ENCODE measurements at places on chromosomes 5 and 9. TPM values are rescaled to one million over a fixed set of nuclear protein-coding genes. Genes with fewer than 3 reads are reported as not detected.

The CCL21 gene
- total RNA-seq: 7.2 TPM

The PCDHB3 gene
- 6.5 TPM for total RNA-seq

The TMEM174 gene
- not detected for total RNA-seq

The SPATA31E1 gene
- 0.68 TPM for total RNA-seq

The RASEF gene
- total RNA-seq: 125 TPM

The UIMC1 gene
- 29.3 TPM for total RNA-seq

The PALM2AKAP2 gene
- total RNA-seq: 0.27 TPM

The GAS1 gene
- 82.1 TPM for total RNA-seq

DNA sequence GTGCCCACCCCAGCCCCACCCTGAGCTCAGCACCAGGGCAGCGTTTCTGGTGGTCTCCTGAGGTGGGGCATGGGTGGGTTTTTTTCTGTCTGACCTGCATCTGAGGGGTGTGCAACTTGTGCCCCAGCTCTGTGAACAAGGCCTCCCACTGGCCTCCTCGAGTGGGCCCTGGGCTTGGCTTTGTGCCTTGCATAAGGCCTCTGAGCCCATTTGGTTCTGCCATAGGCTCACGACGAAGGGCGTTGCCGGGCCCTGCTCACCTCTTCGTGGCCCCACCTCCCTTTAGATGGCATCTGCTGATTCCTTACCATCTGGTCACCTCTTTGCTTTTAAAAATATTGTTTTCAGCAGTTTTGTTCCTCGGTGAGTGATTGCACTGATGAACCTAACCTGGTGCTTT lies 127.1 kb upstream of the COL5A1 start:
- no peak for DNase-seq

- DNase-seq: no peak
Measured at GRCh38 chr9:137786511-137786920, 91.1 kb upstream of the CACNA1B start.

DNA sequence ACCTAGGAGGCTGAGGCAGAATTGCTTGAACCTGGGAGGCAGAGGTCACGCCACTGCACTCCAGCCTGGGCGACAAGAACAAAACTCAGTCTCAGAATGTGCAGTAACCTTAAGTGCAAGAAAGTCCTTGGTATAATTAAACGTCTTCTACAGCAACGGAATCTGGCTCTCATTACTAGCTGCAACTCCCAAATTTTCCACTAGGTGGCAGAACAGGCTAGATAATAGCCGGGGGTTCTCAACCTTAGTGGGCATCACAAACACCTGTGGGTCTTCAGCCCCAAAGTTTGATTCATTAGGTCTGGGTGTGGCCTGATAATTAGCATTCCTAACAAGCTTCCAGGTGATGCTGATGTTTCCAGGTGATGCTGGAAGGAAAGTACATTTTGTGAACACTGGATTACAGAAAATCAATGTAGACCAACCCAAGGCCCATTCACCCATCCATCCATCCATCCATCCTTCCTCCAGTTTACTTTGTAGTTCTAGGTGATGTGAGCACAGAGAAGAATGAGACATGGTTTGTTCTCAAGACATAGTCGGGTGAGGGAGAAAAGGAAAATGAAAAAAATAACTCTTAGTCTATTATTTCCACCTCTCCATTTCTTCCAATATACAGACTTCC lies 37.3 kb downstream of the FBXW2 start:
- DNase-seq: peak; percentile 69

DNA sequence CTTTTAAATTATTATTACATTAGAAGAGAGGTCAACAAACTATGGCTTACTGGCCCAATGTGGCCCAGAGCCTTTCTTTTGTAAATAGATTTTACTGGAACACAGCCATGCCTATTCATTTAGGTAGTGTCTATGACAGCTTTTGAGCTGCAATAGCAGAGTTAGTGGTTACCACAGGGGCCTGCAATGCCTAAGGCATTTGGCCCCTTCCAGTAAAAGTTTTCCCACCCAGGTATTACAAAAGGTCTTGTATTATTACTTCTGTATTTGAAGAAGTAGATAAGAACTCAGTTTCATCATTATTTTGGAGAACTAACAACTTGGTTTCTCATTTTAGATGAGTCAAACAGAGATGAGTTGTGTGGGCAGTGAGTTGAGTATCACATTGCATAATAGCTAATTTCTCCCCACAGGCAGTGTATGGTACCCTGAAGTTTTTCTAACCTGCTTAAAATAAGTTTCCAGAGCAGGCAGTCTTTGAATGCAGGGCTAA lies 9.5 kb downstream of the MTRR start:
- DNase-seq: no peak

DNA sequence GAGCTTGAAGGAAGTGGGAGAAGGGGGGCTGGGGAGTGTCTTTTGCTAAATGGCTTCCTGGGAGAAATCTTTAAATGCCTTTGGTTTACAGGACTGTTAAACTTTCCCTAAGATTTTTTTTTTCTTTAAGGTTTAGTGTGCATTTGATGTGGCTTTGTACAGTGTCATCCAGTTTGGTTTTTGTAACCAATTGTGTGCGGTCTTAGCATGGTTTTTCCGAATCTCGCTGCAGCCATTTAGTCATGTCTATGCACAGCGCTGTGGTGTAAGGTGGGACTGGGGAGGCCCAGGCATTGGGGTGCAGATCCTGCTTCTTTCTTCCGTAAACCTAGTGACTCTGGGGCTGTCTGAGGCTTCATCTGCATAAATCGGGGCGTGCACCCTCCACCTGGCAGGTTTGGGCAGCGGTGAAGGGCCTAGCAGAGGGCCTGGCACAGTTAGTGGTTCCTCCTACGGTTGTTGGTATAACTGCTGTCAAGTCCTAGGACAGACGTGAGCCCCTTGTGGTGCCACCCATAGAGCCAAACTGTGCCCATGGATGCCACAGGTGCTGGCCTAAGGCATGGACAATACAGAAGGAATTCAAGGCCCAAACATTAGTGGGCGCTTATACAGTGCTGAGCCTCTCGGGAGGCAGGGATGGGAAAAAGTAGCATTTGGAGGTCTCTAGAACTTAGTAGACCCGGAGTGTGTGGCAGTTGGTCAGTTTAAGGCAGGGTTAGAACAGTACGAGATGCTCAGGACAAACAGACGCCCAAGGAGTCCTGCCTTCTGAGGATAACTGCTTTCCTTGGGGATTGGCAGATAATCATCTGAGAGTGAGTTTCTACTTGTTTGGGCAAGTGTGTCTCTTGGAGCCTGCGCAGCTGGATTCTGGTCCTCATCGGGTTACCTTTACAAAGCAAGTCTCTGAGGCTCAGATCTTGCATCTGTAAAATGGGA lies 1.5 kb downstream of the PRRC2B start:
- DNase-seq: peak; percentile 76

GRCh38 chr5:108686676-108687075 lies 61.0 kb upstream of the FER start:
- DNase-seq: no peak

DNA sequence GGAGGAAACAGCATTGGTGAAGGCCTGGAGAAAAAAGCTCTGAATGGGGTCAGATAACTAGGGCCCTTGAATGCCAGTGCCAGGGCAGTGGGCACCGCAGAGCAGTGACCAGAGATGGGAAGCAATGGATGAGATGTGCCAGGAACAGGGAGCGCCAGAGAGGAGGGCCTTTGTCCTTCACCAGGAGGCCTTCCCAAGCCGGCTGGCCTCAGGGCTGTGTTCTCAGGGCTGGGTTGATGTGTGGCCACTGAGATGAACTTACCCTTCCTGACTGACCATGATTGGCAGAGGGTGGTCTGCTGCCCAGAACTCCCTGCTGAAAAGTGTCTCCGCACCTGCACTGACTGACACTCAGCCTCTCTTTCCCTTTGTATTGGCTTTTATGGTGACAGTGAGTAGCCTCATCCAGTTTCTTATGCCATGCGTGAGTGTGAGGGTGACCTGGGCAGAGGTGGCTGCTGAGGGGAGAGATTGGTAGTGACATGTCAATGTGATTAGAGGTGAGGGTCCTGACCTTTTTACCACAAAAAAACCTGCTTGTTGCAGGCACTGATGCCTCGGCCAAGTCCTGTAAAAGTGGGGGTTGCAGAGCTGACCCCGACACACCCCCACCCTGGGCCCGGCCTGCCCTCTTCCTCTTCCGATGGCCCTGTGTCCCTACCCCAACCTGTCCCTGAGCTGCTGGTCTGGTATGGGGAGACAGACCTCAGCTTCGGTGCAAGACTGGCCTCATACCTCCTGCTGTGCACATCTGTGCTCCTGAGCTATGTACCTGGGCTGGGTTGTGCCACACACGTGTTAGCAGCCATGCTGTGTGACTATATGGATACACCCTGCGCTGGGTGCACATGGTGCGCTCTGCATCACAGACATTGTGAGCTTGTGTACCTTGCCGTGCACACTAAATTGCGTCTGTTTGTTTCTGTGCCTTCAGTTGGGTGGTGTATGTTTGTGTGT lies 57.1 kb upstream of the PSD2 start:
- no peak for DNase-seq

GRCh38 chr5:53029608-53030007 lies 40.5 kb downstream of the ITGA2 start:
- no peak for DNase-seq

DNA sequence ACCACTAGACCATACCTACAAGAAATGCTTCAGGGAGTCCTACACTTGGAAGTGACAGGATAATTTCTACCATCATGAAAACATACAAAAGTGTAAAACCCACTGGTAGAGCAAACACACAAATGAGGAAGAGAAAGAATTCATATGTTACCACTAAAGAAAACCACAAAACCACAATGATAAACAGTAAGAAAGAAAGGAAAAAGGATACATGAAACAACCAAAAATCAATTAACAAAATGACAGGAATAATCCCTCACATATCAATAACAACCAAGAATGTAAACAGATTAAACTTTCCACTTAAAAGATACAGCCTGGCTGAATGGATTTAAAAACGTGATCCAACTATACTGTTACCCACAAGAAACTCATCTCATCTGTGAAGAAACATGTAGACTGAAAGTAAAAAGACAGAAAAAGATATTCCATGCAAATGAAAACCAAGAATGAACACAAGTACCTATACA lies 83.4 kb downstream of the LPAR1 start:
- no peak for DNase-seq

- DNase-seq: no peak
Measured at GRCh38 chr5:79062436-79062835, 7.0 kb downstream of the DMGDH start.

DNA sequence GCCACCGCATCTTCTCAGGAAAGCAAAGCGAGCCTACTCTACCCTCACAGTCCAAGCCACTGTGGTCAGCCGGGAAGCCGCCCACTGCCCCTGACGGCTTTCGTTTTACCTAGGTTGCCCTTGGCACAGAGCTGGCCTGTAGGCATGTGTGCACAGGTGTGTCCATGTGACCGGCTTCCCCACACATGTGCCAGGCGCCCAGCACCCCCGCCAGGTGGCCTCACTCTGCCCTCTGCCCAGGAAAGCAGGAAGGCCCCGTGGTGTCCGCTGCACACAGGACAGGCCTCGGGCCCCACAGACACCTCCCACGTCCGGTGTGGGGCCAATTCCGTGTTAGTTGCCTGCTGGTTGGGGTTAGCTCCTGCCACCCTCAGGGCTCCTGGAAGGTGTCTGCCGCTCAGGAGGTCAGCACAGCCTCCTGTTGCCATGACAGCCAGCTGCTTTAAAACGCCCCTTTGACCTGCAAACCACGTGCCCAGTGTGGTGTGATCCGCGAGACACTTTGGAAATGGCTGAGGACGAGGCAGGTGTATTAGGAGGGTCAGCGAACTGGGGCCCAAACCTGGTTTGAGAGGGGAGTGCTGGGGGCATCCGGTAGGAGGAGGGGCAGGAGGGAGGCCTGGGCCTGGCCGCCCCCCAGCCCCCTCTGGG lies 28.7 kb downstream of the TPPP start:
- DNase-seq: no peak

- no peak for DNase-seq
Measured at GRCh38 chr5:78809444-78809843, 160.9 kb upstream of the LHFPL2 start.

DNA sequence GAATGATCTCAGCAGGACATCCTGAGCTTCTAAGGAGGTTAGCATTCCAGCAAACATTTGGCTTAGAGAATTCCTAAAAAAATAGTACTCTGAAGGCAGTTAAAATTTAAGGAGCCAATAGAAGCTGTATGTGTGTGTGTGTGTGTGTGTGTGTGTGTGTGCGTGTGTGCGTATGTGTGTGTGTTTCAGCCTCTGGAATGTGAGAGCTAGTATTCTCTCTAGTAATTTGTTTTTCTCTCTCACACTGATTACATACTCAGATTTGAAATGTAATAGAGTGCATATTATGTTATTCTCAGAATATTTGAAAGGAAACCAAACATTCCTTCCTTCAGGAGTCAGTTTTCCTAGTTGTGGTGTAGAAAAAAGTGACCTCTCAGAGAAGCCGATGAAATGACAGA lies 279.6 kb downstream of the TMEM38B start:
- no peak for DNase-seq

GRCh38 chr5:74336297-74336696 lies 304.2 kb downstream of the ENC1 start:
- no peak for DNase-seq

DNA sequence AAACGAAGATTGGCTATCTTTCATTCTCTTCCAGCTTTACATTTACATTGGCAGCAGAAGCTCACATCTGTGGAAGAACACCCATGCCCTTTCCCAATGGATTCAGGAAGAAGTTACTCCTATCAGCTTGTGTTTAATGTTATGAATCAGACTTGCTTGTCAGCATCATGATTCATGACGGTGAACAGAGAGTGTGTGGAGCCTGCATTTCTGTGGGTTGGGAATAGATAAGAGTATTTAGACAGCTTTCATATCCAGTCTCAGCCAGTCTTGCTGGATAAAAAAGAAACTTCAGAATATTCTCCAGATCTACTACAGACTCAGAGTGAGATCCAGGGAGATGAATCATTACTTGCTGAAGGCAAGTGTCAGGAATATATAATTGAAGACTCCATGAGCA lies 812.9 kb upstream of the ZNF608 start:
- DNase-seq: no peak

DNA sequence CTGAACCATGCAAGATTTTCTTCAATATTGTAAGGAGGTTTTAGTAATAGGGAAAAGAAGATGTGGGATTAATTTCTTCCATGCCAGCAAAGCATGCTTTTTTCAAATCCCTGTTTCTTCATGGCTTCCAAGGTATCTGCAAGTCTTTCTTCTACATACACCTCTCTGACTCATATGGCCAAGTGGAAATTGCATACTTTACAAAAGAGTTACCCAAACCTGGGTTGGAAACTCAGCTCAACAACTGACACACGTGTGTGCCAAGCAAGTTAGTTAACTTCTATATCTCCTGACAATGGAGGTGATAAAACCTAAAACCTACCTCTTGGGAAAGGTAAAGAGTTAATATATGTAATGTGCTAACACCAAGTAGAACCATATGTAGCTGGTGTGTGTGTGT lies 28.5 kb upstream of the MAMDC2 start:
- DNase-seq: no peak

GRCh38 chr9:121445986-121446385 lies 53.7 kb downstream of the GGTA1 start:
- DNase-seq: no peak

DNA sequence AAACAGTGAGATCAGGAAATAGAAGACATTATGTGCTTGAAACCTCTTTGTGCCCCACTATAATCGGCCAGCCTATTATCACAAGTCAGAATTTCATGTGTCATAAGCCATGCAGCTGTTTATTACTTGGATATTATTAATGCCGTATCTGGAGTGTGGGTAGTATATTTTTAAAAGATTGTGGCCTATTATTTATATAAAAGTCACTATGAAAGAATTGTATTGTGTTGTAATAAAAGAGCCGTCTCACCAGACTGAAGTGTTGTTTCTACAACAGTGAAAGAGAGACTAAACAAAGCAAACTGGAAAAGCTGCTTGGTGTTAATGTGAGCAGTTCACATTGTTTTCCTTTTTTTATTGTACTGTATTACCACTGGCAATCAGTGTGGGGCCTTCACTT lies 449.1 kb downstream of the PSAT1 start:
- no peak for DNase-seq

All from prostate gland (tissue), 2 donors.